Hematopoietic multipotent progenitor cell treated with erythropoietin and hydrocortisone succinate and interleukin-3 and kit ligand, for 4 days (in vitro differentiated cells): ENCODE measurements at places on chromosomes 12 and 14.

DNA sequence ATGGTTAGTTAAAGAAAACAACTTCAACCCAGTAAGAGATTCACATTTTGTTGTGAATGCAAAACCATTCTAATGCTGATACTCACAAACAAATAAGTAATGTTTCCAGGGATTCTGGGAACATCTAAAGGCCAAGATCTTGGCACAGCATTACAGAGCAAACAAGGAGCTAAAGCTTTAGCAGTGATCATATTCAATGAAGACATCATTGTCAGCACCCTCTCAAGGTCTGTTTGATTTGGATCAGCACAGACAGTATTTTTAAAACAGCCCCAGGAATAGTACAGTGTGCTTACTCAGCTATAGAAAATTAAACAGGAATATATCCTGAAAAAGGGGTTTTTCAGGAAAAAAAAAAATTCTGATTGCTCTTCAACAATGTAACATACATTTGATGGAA, 71.4 kb downstream of the TMEM260 start:
- no peak for DNase-seq

DNA sequence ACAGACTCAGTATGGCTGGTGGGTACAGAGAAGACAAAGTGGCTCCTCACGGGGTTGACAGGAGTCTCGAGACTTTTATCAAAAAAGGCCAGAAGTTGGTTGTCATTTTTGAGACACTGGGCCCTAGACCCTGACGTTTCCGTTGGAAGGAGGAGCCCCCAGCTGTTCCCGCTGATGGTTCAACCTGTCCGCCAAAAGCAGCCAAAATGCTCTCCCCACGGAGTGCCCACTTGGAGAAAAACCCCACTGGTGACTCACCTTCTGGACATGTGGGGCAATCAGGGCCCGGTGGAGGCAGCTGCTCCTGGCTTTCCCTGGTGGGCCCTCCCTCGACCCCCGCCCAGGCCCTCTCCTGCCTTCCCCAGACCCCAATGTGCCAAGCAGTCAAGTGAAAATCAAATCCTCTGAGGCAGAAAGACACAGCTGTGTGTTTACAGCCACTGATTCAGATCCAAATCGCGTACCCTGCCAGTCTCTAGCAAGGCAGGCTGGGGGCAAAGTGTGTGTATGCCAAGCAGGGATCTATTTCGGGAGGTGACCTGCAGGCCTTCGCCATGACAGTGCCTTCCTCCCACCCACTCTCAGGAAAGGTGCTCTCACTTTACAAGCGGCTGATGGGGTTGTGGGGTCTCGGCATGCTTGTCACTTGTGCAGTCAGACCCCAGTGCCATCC, 347.4 kb downstream of the DPF3 start:
- DNase-seq = no peak

DNA sequence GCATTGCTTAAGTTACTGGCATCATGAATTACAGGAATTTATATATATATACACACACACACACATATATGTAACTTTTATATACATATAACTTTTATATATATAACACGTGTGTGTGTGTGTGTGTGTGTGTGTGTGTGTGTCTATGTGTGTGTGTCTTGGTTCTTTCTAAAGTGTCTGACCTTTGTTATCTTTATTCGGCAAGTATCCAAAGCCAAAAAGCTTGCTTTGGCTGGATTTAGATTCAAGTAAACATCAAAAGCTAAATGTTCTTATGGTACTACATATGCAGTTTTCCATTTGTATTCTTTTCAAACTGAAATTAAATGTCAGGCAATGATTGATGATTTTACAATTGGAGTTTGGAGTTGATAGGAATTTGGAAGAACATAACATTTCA, 69.9 kb downstream of the SLC16A7 start:
- DNase-seq = no peak

GRCh38 chr14:94378527-94379290, 9.7 kb downstream of the SERPINA1 start:
- DNase-seq = no peak

- DNase-seq = no peak
Measured at GRCh38 chr12:56993346-56993745, 13.0 kb downstream of the ZBTB39 start.

- DNase-seq = peak; percentile 8
Measured at GRCh38 chr14:94170136-94170535, 4.0 kb upstream of the PPP4R4 start.

- DNase-seq = no peak
Measured at GRCh38 chr14:25034803-25035681, 14.9 kb downstream of the STXBP6 start.

- DNase-seq = no peak
Measured at GRCh38 chr14:95667249-95667693, 19.0 kb upstream of the TCL1B start.

DNA sequence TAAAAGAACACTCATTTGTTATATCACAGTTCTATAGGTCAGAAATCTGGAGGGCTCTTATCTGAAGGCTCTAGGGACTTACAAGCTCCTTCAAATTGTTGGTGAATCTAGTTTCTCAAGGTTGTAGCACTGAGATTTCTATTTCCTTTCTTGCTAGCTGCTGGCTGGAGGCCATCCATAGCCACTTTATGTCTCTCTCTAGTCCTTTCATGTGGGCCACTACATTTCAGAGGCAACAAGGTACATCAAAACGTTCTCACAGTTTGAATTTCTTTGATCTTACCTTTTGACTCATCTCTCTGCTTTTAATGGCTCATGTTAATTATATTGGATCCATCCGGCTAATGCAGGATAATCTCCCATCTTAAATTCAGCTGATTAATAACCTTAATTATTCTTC, 286.8 kb downstream of the DIO2 start:
- DNase-seq = no peak

GRCh38 chr12:57452937-57453509, 2.1 kb upstream of the INHBE start:
- DNase-seq = peak; percentile 83

DNA sequence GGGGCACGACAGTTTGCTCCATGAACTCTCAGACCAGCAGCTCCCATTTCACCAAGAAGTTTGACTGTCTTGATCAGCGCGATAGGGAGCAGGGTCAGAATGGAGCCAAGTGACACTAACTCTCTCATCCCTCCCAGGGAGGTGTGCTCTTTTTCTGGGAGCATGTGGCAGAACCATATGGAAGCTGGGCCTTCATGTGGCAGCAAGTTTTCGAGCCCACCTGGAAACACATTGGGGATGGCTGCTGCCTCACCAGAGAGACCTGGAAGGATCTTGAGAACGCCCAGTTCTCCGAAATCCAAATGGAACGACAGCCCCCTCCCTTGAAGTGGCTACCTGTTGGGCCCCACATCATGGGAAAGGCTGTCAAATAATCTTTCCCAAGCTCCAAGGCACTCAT, 24.0 kb downstream of the ITGA7 start:
- DNase-seq = no peak

- DNase-seq = no peak
Measured at GRCh38 chr14:22143363-22143762, 445.7 kb downstream of the DAD1 start.

GRCh38 chr12:93789767-93790166, 112.6 kb downstream of the CRADD start:
- no peak for DNase-seq

GRCh38 chr14:25259470-25259869, 209.5 kb upstream of the STXBP6 start:
- DNase-seq = no peak

DNA sequence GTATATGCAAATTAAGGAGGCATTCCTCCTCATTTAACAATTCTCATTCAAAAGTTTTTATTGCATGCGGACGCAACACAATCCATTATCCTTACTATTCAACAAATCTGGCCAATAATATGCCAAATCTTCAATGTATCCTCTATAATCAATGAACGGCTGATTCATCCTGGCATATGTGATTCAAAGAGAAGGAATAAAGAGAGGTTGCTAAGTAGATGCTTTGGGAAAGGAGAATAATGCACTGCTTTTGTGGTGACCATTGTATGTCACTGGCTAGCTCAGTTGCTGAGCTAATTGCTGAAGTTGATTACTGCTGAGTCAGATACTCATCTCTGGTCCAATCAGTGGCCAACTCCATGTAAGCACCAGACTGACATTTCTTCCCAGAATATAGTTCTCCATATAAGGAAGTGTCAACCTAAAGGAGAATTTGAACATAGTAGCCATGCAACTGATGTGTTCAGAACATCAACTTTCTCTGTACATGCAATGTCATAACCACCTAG, 148.0 kb downstream of the PDZRN4 start:
- DNase-seq = no peak
